ENCODE measurements at places on chromosomes 12 and 14.

GRCh38 chr12:5648692-5649359, 216.9 kb downstream of the NTF3 start:
- peaks cover 1% of the 10 kb centered on the region for H3K4me1 ChIP-seq
- no peaks in the 10 kb centered on the region for H3K27me3 ChIP-seq
- no peak overlapping the region for H3K4me3 ChIP-seq
- peak; percentile 42 for DNase-seq
- no peaks in the 10 kb centered on the region for H3K36me3 ChIP-seq

DNA sequence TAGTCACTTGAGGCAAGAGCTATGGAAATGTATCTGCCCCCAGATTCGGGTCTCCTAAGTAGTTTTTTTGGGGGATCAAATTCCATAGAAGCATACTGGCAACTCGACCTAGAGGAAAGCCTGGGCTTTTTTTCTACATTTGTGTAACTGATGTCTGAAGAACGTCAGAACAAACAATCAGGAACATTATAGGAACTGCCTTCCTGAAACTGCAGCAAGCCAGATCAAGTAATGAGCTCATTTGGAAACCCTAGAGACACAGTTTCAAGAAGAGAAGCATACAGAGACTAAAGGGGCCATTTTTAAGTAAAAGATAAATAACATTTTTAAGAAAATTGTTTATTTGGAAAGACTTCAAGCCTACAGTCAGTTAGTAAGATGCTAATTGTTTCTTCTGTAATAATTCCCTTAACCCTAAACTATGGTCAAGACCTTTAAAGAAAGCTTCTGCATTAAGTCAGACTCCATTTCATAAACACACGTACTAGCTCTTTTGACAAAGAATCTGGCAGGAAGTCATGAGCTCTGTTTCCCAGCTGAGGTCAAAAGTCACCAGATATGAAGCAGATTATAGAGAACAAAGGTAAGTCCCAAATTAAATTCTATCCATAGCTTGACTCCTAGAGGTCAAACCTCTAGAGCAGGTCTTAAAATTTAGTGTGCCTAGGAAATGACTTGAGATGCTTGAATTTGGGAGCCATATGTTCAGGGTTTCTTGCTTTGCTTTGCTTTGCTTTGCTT, 112.8 kb downstream of the EGLN3 start:
- H3K27me3 ChIP-seq = peaks cover 34% of the 10 kb centered on the region
- no peak overlapping the region for H3K27ac ChIP-seq
- no peaks in the 10 kb centered on the region for H3K36me3 ChIP-seq
- no peak overlapping the region for H3K4me3 ChIP-seq

DNA sequence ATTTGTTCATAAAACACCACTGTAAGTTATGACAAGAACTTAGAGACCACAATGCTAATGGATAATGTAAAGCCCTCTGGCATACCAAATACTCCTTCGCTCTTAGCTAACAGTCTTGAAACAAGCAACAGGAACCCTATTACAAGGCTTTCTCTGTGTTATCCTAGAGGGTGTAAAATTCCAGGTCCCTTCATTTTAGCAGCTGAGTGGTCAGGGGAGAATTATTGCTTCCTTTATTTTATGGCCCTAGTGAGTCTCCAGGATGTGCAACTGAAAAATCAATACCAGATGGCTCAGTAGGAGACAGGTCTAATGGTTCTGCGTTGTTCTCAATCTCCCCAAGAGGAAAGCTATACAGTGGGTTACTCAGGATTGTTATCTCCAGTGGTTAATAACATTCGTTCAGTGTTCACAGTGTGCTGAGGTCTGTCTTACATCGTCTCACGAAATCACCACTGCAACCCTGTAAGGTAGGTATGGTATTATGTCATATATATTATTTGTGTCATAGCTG, 172.7 kb upstream of the CNOT2 start:
- no peaks in the 10 kb centered on the region for H3K27me3 ChIP-seq
- no peaks in the 10 kb centered on the region for H3K4me1 ChIP-seq
- no peaks in the 10 kb centered on the region for H3K36me3 ChIP-seq
- peak; percentile 37 for DNase-seq
- H3K4me3 ChIP-seq = no peak overlapping the region
- peak overlapping the region; percentile 29 for H3K27ac ChIP-seq

GRCh38 chr14:21527318-21527679, 1.2 kb upstream of the SALL2 start:
- peaks cover 20% of the 10 kb centered on the region for H3K4me1 ChIP-seq
- no peaks in the 10 kb centered on the region for H3K36me3 ChIP-seq
- DNase-seq = no peak
- H3K27ac ChIP-seq = peak overlapping the region; percentile 69
- H3K27me3 ChIP-seq = peaks cover 25% of the 10 kb centered on the region

GRCh38 chr14:34098045-34098984, 147.4 kb upstream of the EGLN3 start:
- H3K4me3 ChIP-seq = no peak overlapping the region
- H3K36me3 ChIP-seq = no peaks in the 10 kb centered on the region
- peak; percentile 58 for DNase-seq
- H3K27me3 ChIP-seq = peaks cover 14% of the 10 kb centered on the region

- H3K4me3 ChIP-seq = no peak overlapping the region
- H3K36me3 ChIP-seq = peaks cover 58% of the 10 kb centered on the region
- H3K27ac ChIP-seq = no peak overlapping the region
- H3K4me1 ChIP-seq = peaks cover 5% of the 10 kb centered on the region
- H3K27me3 ChIP-seq = no peaks in the 10 kb centered on the region
Observed at GRCh38 chr14:69107407-69108003, 45.4 kb downstream of the DCAF5 start.

GRCh38 chr12:45415393-45415817, 199.5 kb downstream of the ANO6 start:
- H3K27me3 ChIP-seq = no peaks in the 10 kb centered on the region
- no peak overlapping the region for H3K4me3 ChIP-seq
- peak overlapping the region; percentile 17 for H3K27ac ChIP-seq
- peaks cover 60% of the 10 kb centered on the region for H3K36me3 ChIP-seq
- H3K4me1 ChIP-seq = peaks cover 2% of the 10 kb centered on the region

DNA sequence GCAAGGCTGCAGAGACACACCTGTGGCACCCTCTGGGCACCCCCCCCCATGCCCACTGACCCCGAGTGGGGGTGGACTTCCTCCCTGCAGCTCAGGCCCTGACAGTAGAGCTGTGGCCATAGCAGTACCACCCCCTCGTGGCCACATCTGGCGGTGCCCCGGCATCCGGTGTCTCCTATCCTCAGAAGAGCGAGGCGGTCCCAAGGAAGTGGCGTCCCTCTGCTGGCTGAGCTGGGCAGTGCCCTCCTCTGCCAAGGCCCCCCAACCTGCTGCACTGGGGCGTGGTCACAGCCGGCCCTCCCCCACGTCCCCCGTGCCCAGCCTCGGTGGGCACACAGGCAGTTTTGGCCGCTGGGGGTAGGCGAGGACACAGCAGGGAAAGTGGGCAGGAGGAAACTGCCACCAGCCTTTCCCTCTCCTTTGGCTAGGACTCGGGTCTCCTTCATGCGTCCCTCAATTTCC, 6.0 kb upstream of the SLC6A12 start:
- H3K36me3 ChIP-seq = no peaks in the 10 kb centered on the region
- H3K4me1 ChIP-seq = peaks cover 16% of the 10 kb centered on the region
- H3K4me3 ChIP-seq = no peak overlapping the region
- no peak overlapping the region for H3K27ac ChIP-seq
- H3K27me3 ChIP-seq = peaks cover 43% of the 10 kb centered on the region
- DNase-seq = peak; percentile 57

GRCh38 chr12:9607716-9608115, at the start of gene KLRB1:
KLRB1 (minus strand) TSS chr12:9607916; CDS start chr12:9607839, 77 bp downstream.
- no peaks in the 10 kb centered on the region for H3K36me3 ChIP-seq
- DNase-seq = no peak
- H3K4me3 ChIP-seq = no peak within 1 kb of the TSS
- H3K4me1 ChIP-seq = no peaks in the 10 kb centered on the region

GRCh38 chr12:129558036-129558435, 345.8 kb downstream of the TMEM132D start:
- no peaks in the 10 kb centered on the region for H3K36me3 ChIP-seq
- no peak overlapping the region for H3K4me3 ChIP-seq
- H3K4me1 ChIP-seq = peaks cover 1% of the 10 kb centered on the region
- DNase-seq = no peak
- no peak overlapping the region for H3K27ac ChIP-seq

GRCh38 chr12:27460471-27460978, 14.0 kb downstream of the SMCO2 start:
- no peak overlapping the region for H3K27ac ChIP-seq
- H3K4me3 ChIP-seq = no peak overlapping the region
- no peak for DNase-seq
- H3K36me3 ChIP-seq = no peaks in the 10 kb centered on the region
- no peaks in the 10 kb centered on the region for H3K4me1 ChIP-seq

DNA sequence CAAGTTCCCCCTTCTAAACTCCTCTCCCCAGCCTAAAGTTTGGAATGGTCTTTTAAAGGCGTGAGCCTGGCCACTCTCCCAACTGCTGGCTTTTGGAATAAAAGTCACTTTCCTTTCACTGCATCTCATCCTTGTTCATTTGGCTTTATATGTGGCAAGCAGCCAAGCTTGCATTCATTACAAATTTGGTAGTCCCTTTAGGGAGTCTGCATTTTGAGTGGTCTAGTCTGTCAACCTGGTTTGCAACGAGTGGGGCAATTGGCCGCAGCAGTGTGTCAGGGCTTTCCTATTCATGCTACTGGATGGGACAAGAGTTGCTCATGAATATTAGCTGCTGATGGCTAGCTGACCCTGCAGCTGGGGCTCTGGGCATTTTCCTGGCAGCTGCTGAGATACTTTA, 57.0 kb downstream of the CATSPERB start:
- peaks cover 3% of the 10 kb centered on the region for H3K27me3 ChIP-seq
- H3K27ac ChIP-seq = no peak overlapping the region
- H3K4me1 ChIP-seq = no peaks in the 10 kb centered on the region

DNA sequence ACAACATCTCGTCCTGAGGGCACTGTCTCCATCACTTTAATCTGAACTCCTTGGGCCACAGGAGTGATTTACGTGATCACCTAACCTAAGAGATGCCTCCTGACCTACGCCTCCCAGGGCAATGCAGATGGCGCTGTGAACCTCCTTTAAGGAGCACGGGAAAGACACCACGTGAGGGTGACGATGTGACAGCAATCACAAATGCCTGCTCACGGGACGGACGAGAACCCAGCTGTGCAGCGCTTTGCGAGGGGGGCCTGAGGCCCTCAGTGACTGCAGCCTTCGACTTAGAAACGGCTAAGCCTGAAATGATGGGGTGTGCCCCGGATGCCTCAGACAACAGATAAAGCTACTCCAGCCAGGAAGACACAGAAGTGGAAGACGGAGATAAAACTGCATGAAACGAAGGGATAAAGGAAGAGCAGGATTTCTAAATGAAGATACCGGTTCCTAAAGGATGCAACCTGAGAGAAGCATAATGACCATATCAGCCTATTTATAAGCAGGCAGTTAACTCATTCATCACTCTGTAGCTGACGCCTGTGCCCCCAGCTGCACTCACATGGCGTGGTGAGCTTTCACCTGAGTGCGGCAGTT, 13.9 kb upstream of the GOLGA3 start:
- no peaks in the 10 kb centered on the region for H3K27me3 ChIP-seq
- no peaks in the 10 kb centered on the region for H3K4me1 ChIP-seq
- no peak overlapping the region for H3K4me3 ChIP-seq
- H3K36me3 ChIP-seq = peaks cover 76% of the 10 kb centered on the region
- DNase-seq = no peak

DNA sequence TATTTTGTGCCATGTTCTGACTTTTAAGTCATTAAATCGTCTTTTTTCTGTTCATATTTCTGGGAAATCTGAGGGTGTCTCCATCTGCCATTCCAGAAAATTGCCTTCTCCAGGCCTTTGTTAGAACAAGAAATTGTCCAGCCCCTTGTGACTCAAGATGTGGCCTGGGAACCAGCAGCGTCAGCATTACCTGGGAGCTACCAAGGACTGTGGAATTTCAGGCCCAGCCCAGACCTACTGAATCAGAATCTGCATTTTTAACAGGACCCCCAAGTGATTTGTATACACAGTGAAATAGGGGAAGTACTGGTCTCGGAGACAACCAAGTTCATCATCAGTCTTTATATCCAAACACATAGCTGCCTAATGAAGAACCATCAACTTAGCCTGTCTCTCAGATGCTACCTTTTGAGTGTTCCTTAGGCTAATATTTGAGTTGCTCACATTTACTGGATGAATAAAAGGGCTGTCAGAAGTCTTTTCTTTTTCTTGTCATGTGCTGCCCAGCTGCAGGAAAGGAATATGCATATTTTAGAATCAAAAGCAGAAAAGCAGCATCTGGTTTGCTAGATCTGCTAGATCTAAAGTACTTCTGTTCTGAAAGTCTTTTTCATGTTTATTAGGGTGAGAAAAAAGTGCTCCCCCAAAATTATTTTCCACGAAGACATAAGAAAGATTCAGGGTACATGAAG, 21.2 kb downstream of the GPHB5 start:
- H3K4me1 ChIP-seq = no peaks in the 10 kb centered on the region
- no peak overlapping the region for H3K4me3 ChIP-seq
- no peak overlapping the region for H3K27ac ChIP-seq
- no peaks in the 10 kb centered on the region for H3K27me3 ChIP-seq
- no peak for DNase-seq

- H3K4me1 ChIP-seq = no peaks in the 10 kb centered on the region
- no peak for DNase-seq
- no peak overlapping the region for H3K27ac ChIP-seq
- no peaks in the 10 kb centered on the region for H3K27me3 ChIP-seq
- H3K4me3 ChIP-seq = no peak overlapping the region
- no peaks in the 10 kb centered on the region for H3K36me3 ChIP-seq
Observed at GRCh38 chr12:68252077-68252476, 1.3 kb downstream of the IL22 start.

DNA sequence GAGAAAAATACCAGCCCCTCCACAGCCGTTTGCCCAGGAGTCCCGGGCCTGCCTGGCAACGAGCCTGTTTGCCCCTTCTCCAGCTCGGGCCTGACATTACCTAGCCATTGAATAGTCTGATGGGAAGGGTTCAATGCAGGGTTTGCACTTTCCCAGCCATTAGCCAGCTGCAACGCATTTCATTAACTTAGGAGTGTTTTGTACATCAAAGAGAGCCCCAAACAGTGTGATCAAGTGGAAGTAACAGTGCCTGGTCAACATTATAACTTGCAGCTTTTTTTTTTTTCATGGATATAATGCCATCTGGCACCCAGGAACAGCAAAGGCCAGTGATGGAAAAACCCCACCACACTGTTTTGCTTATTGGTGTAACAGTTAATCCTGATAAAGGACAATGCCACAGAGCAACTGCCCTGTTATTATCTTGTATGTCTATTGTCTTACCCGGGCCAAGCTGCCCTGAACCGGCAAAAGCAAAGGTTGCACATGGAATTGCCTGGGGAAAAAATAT, 38.0 kb downstream of the BTG1 start:
- no peak overlapping the region for H3K27ac ChIP-seq
- DNase-seq = peak; percentile 21
- no peaks in the 10 kb centered on the region for H3K4me1 ChIP-seq
- H3K4me3 ChIP-seq = no peak overlapping the region
- H3K27me3 ChIP-seq = no peaks in the 10 kb centered on the region
- H3K36me3 ChIP-seq = no peaks in the 10 kb centered on the region

- H3K27me3 ChIP-seq = no peaks in the 10 kb centered on the region
- no peak overlapping the region for H3K27ac ChIP-seq
- DNase-seq = no peak
- H3K4me1 ChIP-seq = peaks cover 2% of the 10 kb centered on the region
Observed at GRCh38 chr12:58930770-58931324, 10.5 kb upstream of the LRIG3 start.
